D721Med (cell line): ENCODE measurements at places on chromosomes 1 and 21.

DNA sequence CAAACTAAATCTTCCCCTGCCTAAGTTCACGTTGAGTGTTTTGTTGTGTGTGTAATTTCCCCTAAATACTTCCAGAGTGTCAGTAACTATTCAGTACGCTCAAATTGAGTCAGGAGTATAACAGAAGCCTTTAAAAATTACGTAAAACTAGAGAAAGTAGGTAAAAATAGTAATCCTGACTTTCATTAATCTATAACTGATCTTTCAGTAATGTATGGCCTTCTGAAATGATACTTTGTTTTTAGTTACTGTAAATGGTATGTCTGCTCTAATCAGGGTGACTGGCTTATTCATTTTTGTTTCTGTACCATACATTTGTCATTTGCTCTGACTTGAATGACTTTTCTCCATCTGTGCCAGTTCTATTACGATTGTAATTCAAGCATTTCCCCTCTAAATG is 29.4 kb downstream of the MIER1 start:
- DNase-seq: no peak

GRCh38 chr1:183244466-183244865 is 58.4 kb downstream of the LAMC2 start:
- DNase-seq: no peak

DNA sequence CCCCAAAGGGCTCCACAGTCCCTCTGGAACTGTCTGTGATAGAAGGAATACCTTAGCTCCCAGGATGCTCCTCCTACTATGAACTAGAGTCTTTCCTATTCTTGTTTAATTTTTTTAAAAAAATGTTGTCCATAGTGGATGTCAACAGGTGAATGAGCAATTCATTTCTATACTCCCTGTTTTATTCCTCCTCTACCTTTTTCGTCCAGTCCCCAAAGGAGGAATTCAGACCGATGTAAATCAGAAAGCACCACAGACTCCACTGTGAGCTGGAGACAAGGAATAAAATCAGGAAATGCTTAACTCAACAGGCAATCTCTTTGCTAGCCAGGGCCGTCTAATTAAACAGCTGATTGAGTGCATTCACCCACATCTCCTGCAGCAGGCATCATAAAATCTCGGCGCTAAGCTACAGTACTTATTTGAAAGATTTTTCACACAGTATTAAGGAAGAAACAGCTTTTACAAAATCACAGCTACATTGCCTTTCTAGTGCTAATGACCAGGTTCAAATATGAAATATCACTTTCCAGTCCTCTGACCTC is 381.6 kb downstream of the SIPA1L2 start:
- no peak for DNase-seq

- peak; percentile 6 for DNase-seq
Measured at GRCh38 chr1:168093616-168094015, 43.1 kb downstream of the GPR161 start.

DNA sequence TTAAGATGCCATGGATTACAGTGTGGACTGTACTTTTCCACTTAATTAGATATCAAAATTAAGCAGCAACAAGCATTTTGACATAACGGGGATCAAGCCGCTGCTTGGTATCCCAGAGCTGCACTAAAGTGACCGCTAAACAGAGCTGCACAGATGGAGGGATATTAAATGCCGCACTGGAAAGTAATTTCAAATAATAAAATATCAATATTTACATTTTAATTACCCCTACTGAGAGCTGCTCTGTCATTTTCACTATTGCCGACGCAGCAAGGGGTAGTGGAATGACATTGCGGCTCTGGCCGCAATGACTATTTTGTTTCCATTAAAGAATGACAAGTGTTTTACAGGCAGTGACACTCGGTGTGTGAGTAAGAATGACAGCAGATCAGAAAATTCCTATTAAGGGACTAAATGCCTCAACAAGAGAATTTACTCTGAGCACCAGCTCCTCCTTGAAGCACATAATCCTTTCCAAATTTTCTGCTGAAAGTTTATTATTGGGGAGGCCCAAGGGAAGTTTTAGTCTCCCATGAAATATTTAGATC is 109.1 kb upstream of the USH2A start:
- DNase-seq: no peak
